ENCODE measurements at places on chromosomes 11 and 22. TPM values are rescaled to one million over a fixed set of nuclear protein-coding genes. Genes with fewer than 3 reads are reported as not detected.
A peak's percentile ranks its signal among the peaks of the same experiment; 100 is the strongest.

The FAU gene
- total RNA-seq = 189 TPM

The RIBC2 gene
- 0.28 TPM for total RNA-seq

The EIF1AD gene
- 62.6 TPM for total RNA-seq

DNA sequence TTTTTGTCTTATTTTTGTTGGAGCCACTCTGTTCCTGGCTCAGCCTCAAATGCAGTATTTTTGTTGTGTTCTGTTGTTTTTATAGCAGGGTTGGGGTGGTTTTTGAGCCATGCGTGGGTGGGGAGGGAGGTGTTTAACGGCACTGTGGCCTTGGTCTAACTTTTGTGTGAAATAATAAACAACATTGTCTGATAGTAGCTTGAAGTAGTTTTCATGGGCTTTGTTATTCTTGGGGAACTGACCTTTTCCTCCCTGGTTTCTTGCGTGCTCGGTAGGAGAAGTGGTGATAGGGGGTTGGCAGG is 6.0 kb upstream of the MCM5 start:
- DNase-seq = no peak

- peak; percentile 35 for DNase-seq
Observed at GRCh38 chr22:38314933-38315822, 2.1 kb downstream of the CSNK1E start.

GRCh38 chr11:22778642-22779041 is 51.0 kb downstream of the SVIP start:
- DNase-seq = no peak

GRCh38 chr22:27594474-27595134 is 207.0 kb downstream of the MN1 start:
- no peak for DNase-seq

DNA sequence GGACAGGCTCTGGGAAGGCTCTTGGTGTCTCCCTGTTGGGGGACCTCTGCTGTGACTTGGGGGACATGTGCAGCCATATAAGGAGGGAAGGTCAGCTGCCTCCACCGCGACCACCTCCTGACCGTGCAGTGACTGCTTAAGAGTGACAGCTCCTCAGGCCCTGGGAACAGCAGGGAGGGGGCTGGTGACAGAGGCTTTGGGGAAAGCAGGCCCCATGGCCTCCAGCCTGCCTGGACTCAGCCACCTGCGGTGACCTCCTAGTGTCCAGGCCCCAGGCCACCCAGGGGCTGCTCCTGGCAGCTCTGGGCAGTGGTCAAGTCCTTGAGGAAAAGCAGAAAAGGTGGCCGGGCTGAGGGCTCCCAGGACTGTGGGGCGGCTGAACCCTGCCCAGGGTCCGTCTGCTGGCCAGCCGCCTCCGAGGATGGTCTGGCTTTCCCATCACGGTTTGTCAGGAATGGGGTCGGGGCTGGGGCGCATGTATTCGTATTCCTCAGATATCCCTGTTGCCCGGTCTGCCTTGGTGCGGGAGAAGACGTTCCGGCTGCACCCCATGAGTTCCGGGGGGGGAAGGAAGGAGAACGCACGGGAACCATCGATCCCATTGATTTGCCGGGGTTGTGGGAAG is 96.8 kb downstream of the WNT7B start:
- no peak for DNase-seq

DNA sequence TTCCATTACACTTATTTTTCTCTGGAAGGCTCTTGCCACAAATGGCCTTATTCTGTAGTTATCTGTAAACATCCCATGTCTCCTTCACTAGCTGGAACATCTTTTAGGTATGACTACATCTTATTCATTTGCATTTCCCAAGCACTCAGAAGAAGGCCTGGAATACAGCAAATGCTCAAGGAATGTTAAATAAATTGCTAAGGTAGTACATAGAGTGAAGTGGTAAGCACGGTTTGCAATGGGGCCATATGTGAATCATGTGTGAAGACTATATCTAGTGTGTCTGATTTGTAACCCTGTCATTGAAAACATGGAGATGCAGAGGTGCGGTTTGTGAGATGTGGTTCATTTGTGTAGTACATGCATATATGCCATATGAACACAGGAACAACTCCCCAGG is 33.5 kb downstream of the GDPD4 start:
- peak; percentile 97 for DNase-seq

DNA sequence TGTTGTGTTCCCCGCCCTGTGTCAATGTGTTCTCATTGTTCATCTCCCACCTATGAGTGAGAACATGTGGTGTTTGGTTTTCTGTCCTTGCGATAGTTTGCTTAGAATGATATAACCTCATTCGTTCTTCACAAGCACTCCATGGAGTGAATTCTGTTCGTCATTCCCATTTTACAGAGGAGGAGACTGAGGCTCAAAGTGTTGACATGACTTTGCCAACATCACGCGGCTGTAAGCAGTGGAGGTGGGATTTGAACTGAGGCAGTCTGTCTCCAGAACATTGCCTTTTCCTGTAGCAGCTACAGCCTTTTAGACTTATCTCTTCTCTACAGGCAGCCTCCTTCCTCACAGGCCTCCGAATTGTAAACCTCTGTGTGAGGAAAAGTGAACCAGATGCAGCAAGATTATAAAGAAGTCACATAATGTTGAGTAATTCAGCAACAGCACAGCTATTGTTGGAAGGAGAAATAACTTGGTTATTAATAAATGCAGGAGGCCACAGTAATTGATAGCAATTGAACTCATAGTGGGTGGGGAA is 74.6 kb downstream of the MYO18B start:
- no peak for DNase-seq

DNA sequence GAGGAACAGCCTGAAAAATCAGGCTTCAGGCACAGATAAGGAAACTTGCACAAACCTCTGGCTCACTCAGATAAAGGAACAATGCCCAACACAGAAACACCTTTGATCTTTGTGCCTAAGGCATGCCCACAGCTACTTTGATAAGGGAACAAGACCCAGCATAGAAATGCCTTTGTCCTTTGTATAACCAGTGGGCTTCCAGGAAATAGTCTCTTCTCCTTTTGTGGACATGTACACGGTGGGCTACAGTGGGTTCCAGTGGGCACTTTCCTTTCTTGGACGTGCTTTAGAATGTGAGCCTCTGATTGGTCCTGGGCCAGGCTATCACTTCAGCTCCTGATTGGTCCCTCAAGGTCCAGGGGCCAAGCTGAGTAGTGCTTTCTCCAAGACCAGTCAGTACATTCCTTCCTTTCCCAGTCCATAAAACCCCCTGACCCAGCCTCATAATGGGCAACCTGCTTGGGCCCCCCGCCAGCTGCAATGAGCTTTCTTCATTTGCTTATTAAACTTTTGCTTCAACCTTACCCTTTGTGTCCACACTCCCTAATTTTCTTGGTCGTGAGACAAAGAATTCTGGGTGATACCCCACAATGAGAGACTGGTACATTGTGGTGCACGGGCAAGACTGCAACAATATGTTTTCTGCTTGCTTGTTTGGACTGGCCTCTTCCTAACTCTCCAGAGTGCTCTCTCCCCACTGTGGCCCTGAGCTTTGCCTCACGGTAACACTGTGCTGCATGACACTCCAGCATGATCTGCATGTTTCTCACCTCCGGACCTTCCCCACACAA is 1.7 kb upstream of the CABIN1 start:
- no peak for DNase-seq

DNA sequence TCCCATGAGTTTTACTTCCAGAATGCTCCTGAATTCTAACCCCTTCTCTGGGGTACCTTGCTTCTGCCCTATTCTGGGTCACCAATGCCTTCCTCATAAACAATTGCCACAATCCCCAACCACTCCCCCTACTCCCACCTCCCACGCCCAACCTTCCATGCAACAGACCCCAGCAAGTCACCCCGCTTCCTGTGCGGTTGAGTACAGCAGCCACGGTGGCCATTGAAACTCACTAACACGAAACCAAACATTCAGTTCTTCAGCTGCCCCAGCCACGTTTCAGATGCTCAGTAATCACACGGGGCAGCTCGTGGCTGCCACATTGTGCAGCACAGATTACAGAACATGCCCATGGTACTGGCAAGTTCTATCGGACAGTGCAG is 3.7 kb upstream of the BCR start:
- DNase-seq = no peak

DNA sequence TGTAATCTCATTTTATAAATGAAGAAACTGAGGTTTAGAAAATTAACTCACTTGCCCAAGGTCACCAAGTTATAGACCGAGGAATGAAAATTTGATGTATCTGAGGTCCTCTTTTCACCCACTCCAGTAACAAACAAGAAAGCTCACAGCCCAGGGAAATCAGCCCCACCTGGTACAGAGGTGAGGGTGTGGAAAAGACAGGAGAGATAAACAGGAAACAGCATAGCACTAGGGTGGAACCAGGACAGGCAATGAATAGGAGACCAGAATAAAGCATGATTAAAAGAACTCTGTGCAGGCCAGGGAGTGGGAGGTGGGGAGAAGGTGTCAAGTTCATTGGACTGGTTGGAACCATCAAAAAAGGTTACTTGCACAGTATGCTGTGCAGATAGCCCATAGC is 46.2 kb upstream of the SMCO4 start:
- DNase-seq = no peak

GRCh38 chr11:70528794-70529580 is 130.7 kb downstream of the CTTN start:
- DNase-seq = no peak

DNA sequence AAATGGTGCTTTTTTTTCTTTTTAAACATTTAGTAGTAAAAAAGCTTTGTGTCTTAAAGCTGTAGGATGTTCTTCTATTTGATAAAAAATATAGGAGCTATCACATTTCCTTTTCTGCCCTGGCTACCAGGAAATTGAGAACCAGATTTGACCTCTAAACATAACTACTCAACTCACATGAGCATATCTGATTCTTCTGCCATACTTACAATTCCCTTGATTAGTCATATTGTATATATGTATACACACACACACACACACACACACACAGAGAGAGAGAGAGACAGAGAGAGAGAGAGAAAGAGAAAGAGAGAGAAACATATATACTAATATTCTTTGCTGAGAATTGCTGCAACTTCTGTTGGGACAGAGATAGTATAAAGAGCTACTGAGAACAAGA is 23.0 kb upstream of the GDPD4 start:
- peak; percentile 76 for DNase-seq

DNA sequence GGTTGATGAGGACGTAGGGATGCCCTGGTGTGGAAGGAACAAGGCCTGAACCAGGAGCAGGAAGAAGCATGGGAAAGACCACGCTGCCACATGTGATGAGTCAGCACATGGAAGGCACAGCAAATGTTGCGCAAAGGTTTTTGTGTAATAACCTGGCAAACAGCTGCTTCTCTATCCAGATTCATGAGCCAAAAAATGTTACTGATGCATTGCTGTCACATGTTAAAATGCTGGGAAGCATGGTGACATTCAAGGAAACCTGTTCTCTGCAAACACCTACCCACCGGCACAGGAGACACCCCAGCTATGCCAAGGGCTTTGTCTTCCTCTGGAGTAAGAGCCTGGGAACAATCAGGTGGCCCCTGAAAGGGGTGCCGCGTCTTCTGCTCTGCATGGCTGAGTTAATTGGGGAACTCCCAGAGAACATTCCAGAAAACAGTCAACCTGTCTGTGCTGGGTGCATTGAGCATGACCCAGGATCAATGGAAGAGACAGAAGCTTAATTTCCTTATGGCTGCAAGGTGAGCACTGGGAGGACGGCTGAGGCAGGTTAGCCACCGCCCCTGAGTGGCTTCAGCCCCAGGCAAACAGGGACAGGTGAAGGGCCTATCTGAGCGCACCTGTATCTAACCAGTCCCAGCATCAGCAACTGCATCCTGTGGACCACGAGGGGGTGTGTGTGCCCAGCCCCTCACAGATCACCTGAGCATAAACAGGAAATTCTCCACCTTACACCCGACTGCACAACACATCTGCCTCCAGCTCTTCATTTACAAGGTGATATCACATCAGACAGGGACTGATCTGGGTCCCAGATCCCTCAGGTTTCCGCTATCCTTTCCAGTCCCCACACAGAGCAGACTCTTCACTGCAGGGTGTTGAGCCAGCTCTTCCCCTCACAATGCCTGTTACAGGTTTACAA is 108.4 kb downstream of the GGTLC2 start:
- DNase-seq = peak; percentile 47

DNA sequence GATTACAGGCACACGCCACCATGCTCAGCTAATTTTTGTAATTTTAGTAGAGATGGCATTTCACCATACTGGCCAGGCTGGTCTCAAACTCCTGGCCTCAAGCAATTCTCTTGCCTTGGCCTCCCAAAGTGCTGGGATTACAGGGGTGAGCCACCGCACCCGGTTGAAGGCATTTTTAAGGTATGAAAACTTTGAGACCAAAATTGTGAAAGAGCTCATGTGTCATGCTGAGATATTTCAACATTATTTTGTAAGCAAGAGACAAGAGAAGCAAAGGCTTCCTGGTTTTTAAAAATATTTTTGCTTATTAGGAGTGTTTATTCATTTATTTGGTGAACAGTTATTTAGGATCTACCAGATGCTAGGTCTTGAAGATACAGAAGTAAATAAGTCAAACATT is 6.8 kb downstream of the NHERF4 start:
- DNase-seq = no peak

DNA sequence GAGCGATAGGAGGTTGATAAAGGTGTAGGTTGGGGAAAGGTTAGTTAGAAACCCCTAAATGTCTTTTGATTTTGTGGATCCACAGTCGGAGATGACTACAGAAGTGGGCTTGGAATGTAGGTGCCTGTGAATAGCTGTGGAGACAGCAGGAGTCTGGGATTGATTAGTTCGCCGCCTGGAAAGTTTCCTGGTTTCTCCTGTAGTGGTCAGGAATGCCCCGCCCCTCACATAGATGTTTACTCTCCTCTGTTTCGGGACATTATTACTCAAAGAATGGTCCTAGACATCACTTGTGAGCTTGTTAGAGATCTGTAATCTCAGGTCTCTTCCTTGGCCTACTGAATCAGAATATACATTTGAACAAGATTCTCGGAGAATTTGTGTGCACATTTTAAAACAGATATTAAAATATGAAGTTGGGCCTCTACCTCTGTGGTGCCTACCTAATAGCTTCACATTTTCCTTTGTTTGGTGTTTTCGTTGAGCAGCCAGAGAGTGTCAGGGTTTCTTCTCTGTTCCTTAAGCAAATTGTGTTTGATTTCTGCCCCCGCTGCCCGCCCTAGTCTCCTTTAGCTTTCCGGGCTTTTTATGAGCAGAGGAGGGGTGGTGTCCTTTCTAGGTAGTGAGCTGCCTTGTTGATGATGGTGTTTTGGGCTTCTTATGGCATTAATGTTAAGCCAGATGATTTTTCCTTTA is 89.4 kb downstream of the PPP6R3 start:
- DNase-seq = no peak

DNA sequence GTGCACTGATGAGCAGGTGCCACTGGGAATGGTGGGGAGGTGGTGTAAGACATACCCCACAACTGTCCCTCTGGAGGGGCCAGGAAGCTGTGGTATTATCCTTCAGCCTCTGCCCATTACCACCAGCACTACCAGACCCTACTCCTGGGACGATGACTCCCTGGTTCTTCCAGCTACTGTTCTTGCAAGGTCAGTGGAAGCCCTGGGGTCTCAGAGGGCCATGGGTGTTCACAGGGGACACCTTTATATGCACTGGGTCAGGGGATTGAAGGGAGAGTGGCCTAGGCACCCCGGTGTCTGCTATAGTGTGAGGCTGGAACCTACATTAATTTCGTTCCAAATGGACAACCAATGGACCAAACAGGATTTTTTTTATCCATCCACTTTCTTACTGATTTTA is 102.1 kb downstream of the RPS6KA4 start:
- DNase-seq = no peak

Measured in IMR-90 (cell line).